Activated B cell treated with CpG ODN at 0.5 μM for 24 hours (primary cell): ENCODE measurements at places on chromosomes 5 and 9.

- no peak for DNase-seq
Observed at GRCh38 chr5:90191352-90192045, 218.1 kb downstream of the CETN3 start.

GRCh38 chr9:105053209-105053652, 125.3 kb upstream of the ABCA1 start:
- DNase-seq, result no peak

DNA sequence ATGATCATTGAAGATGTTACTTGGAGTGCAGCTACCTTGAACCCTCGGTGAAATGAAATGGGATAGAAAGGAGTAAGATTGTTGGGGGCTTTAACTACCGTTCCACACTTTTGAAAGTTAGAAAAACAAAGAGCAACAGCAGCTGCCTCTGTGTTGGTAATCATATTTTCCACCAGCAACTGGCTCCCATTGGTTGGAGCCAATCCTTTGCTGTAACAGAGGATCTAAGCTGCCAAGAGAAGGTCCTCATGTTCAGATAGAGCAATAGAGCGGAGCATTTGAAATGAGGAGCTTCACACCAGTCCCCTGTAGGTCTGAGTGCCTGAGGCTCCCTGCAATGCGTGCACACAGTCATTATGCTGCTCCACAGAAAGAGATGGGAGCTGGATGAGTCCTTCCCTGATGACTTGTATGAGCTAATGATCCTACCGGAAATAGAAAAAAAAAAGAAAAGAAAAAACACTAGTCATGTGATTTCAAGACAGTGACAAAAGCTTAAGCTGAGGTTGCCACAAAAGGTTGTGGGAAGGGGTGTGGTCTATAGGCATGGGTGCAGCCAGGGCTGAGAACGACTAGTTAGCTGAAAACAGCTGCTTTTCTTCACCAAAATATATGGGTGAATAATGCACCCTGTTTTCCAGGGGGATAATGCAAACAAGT, 300.7 kb downstream of the MLLT3 start:
- no peak for DNase-seq

DNA sequence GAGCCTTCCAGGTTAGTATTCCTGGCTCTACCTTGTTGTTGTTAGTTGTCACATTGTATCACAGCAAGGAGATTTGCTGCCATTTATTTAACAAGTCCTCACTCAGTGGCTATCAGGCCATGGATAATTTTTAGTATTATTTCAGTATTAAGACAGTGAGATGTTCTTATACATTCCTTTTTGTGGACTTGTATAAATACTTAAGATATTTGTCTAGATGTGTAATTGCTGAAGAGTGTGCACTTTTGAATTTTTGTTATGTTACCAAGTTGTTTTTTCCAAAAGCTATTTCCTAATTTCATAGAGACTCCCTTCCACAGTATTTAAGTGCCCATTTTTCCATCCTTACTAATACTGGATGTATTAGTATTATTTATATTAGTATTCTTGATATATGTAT, 22.0 kb downstream of the SLC36A1 start:
- no peak for DNase-seq

GRCh38 chr9:33439731-33440130, 7.7 kb downstream of the AQP3 start:
- no peak for DNase-seq

- DNase-seq, result no peak
Observed at GRCh38 chr5:15609076-15609725, 109.2 kb downstream of the FBXL7 start.

DNA sequence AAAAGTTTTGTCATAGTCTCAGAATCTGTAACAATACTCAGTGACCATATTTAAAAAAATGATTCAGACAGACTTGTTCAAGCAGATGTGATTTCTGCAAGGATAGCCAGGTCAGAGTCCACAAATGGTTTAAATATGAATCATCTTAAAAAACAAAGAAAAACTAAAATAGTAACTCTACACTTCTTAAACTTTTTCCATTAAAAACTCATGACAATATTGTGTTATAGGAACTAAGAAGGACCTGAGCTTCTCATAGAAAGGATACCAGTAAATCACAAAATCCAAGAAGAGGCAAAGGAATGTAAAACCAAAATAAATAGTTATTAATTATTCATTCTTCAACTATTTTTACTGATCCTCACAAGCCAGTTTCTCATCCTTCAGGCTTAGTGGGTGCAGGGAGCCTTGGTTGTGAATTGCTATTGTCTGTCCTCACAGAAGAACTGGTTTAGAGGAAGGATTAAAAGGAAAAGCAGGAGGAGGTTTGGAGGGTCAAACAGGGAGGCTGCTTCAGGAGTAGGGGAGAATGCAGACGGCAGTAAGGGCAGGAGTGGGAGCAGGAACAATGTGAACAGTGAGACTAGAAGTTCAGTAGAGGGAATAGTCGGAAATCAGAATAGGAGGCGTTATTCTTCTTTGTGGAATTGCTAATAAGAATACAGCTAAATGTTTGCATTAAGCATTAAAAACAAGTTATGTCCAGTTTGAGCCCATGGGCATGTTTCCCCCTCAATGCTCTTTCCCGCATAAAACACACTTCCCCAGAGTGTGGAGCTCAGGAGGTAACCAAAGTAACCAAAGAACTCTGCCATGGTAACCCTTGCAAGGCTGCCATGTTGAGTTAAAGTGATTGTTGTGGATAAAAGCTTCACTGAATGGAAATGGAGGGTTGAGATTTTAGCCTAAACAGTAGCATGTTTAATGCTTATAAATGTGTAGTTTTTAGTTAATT, 110.7 kb downstream of the CCDC192 start:
- DNase-seq, result no peak

GRCh38 chr5:56327809-56328208, 94.7 kb upstream of the ANKRD55 start:
- no peak for DNase-seq

GRCh38 chr5:168822745-168823281, 243.6 kb upstream of the PANK3 start:
- DNase-seq, result no peak

GRCh38 chr5:168422431-168422830, 63.8 kb upstream of the RARS1 start:
- no peak for DNase-seq

- DNase-seq, result no peak
Observed at GRCh38 chr9:12684974-12685373, 8.2 kb upstream of the TYRP1 start.

GRCh38 chr5:122156724-122157325, 27.5 kb downstream of the ZNF474 start:
- no peak for DNase-seq

- DNase-seq, result no peak
Observed at GRCh38 chr9:26974927-26975326, 18.7 kb downstream of the IFT74 start.

GRCh38 chr9:88645879-88646199, 110.9 kb downstream of the NXNL2 start:
- DNase-seq, result no peak

- DNase-seq, result no peak
Observed at GRCh38 chr9:133184971-133185370, 21.3 kb upstream of the GBGT1 start.

DNA sequence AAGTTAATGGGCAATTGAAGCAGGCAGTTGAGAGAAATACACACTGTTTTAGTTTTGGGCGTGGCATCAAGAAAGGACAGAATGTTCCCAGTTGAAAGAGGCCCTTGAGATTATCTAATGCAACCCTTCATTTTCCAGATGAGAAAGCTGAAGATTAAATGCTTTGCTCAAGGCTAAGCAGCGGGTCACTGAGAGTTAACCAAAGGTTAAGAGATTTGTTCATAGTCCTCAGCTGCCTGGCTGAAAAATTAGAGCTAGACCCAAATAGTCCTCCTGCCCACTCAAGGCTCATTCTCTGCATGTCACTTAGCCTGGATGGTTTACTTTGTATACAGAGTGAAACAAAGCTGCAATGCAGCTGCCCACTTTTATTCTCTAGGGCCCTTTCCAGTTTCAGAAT, 46.7 kb upstream of the MAMDC2 start:
- no peak for DNase-seq

DNA sequence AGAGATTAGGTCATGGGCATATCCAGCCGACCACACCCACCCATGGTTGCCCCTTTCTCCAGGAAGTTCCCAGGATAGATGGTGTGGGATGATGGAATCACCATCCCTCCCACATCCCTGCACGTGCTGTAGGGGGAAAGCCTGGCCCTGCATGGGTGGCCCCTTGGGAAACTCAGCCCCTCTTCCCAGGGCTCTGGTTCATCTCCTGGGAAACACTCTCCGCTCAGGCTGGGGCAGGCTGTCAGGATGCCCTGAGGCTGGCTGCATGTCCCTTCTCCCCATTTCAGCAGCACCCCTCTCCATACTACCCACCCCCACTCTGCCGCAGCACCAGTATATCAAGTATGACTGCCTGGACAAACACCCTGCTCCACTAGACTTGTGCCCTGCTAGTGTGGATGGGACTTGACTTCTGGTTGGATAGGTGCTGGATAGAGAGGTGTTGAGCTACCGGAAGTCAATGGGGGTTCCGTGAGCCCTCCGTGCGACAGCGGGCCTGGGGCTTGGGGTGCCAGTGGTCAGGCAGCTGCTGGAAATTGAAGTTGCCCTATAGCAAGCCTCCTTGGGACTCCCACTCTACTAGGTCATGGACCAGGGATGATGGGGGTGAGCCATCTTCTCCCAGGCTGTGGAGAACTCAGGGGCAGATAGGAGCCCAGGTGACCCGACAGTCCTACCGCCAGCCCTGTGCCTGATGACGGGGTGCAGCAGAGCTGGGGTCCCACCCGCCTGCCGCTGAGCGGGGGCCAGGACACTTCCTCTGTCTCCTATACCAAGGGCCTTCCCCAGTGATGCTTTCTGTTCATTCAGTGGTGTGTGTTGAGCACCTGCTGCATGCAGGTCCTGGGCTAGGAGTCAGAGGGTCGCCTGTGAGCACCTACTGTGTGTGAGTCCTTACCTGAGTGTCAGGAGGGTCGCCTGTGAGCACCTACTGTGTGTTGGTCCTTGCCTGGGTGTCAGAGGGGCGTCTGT, 69.4 kb upstream of the COL5A1 start:
- no peak for DNase-seq

- no peak for DNase-seq
Observed at GRCh38 chr9:108562176-108562575, 293.6 kb downstream of the ACTL7B start.

GRCh38 chr5:176639981-176640380, 7.3 kb upstream of the TSPAN17 start:
- no peak for DNase-seq

- no peak for DNase-seq
Observed at GRCh38 chr9:101445353-101446029, 9.9 kb upstream of the ALDOB start.

GRCh38 chr9:8799615-8800014, 1000.0 kb upstream of the DMAC1 start:
- DNase-seq, result no peak

- DNase-seq, result no peak
Observed at GRCh38 chr5:157984611-157985010, 125.7 kb upstream of the CLINT1 start.

DNA sequence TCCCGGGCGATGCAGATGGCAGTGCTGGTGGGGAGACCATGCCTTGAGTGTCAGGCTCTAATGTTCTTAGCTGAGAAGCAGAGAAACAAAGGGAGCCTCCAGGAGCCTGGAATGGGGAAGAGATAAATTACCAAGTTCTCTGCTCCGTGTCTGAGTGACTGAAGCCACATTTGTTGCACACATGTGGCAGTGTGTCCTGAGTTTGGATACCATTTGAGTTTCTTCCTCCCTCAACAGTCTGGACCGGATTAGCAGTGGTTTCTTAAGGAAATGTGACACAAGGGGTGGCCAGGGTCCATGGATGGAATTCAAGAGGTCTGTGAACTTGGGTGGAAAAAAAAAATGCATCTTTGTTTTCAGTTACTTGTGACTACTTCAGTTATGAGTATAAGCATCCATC, 50.7 kb upstream of the GARNL3 start:
- no peak for DNase-seq

DNA sequence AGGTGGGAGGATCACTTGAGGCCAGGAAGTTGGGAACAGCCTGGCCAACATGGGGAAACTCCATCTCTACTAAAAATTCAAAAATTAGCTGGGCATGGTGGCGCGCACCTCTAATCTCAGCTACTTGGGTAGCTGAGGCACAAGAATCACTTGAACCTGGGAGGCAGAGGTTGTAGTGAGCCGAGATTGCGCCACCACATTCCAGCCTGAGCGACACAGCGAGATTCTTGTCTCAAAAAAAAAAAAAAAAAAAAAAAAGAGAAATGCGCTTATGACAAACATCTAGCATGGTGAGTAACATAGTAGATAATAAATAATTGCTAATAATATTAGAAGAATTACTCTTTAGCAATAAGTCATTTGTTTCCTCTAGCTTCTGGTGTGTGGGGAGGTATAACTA, 25.9 kb downstream of the RUSC2 start:
- DNase-seq, result no peak
